GM12891 (cell line): ENCODE measurements at places on chromosomes 4 and X.

DNA sequence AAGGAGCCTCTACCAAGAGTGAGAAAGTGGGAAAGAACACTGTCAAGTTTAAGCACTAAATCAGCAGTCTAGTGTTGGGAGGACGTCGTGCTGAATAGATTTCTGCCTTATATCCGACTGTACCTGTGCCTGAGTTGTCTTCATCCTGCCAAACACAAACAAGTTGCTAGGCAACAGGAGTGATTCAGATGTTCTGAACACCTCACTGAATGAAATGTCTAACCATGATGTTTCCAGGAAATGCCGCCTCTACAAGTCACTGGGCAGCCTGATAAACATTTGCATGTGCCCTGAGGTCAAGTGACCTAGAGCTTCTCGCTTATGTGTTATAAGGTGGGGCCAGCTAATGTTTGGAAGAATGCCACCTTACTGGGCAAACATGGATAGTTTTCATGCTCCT lies 37.9 kb downstream of the SGMS2 start:
- DNase-seq, result no peak

DNA sequence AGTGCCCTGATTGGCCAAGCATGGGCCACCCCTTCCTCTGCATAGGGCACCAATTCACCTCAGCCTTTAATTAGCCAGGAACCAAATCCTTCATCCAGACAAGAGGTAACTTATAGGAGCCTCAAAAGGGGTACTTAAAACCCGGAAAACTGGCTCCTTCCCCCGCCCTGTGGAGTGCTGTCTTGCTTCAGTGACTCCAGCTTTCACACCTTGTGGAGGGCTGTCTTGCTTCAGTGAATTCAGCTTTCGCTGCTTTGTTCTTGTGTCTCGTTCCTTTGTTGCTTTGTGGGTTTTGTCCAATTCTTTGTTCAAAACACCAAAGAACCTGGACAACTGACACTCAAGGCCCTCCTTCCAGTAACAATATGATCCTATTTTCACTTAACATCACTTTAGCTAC lies 82.2 kb upstream of the FRG1 start:
- no peak for DNase-seq

DNA sequence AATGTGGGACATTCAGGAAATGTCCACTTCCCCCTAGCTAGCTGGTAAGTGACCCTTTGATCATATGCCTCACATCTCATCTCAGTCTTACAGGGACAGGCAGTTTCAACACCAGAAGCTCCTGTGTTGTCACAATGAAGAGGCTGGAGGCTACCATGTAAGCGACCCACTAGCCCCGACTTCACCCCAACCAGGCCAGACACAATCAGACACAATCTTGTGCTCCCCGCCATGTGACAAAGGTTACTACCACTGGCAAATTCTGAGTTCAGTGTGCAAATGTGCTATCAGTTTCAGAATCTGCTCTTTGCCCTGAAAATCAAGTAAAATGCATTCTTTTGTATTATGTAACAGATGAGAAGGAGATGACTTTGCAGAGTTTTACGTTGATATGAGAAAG lies 56.9 kb upstream of the STS start:
- no peak for DNase-seq

GRCh38 chrX:106278951-106279350 lies 110.8 kb downstream of the PWWP3B start:
- DNase-seq, result no peak

- no peak for DNase-seq
Observed at GRCh38 chrX:11461201-11462001, 168.2 kb downstream of the AMELX start.

GRCh38 chrX:110444996-110445395 lies 86.3 kb downstream of the RTL9 start:
- DNase-seq, result no peak

- DNase-seq, result no peak
Observed at GRCh38 chrX:2794336-2794735, 34.4 kb upstream of the GYG2 start.

- DNase-seq, result no peak
Observed at GRCh38 chrX:33855251-33855650, 276.9 kb downstream of the FAM47A start.
